ENCODE measurements at places on chromosomes 2 and 18.
A peak's percentile ranks its signal among the peaks of the same experiment; 100 is the strongest.

GRCh38 chr2:175887776-175888175 lies 114.3 kb downstream of the LNPK start:
- DNase-seq, result no peak

DNA sequence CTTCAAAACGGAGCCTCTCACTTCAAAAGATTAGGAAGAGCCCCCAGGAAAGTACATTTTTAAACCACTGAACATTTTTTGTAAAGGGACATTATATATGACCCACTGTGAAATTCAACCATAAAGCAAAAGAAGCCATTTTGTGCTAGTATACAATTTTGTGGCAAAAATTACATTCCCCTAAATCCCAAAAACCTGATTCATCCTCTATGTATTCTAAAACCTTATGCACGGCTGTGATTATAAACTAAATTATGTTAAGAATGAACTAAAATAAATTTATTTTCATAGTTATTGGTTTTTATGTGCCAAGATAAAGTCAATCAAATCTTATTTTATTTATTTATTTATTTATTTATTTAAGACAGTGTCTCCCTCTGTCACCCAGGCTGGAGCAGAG lies 48.5 kb downstream of the RTN4 start:
- DNase-seq, result no peak

DNA sequence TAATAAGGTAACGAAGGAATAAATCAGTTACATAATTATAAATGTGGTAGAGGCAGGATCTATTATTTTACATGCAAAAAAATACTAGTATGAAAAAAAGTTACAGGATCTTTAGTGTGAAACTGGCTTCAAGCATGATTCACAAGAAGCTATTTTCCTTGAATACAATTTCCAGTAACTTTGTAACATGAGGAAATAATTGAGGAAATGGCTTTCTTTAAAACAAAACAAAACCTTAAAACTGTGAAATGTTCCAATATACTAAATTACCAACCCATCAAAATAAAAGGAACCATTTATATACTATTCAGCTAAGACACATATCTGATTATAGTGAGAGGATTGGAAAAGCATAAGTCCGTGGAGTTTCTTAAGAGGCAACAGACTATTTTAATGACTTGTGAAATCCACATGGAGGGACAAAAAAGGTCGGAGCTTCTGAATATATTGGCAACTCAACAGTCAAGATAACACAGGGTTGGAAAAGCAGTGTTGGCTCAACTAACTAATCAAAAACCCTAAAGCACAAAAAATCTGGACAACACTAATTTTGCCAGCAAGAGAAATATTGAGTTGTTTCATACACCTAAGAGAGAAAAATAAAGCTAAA lies 10.6 kb downstream of the IRS1 start:
- DNase-seq, result no peak

GRCh38 chr18:80106482-80107051 lies 2.5 kb upstream of the ADNP2 start:
- peak; percentile 21 for DNase-seq

DNA sequence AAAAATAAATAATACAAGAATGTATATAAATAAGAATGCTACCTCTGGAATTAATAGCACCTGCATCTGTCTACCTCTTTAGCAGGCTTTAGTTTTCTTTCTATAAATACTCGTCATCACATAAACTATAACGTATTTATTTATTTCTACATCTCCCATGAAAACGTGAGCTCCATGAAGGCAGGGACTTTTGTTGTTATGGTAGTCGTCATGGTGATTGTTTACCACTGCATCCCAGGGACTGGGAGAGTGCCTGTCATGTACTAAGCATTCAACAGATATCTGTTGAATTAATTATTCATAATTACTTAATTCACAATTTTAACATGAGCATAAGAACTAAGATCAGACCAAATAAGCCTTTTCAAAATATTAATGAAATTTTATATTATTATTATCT lies 386.6 kb downstream of the NRXN1 start:
- no peak for DNase-seq

DNA sequence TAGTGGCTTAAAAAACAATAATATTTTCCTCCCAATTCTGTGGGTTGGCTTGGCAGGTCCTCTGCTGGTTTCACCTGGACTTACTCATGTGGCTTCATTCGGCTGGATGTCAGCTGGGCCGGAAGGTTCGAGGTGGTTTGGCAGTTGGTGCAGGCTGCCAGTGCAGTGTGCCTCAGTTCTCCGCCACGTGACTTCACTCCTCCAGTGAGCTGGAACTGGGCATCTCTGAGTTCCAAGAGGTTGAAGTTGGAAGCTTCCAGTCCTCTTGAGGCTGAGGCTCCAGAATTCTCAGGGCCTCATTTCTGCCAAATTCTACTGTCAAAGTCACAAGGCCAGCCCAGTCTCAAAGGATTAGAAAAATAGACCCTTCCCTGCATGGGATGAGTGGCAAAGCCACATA lies 83.4 kb upstream of the B3GNT7 start:
- DNase-seq, result peak; percentile 22

GRCh38 chr2:235639428-235639773 lies 145.6 kb downstream of the AGAP1 start:
- peak; percentile 93 for DNase-seq

DNA sequence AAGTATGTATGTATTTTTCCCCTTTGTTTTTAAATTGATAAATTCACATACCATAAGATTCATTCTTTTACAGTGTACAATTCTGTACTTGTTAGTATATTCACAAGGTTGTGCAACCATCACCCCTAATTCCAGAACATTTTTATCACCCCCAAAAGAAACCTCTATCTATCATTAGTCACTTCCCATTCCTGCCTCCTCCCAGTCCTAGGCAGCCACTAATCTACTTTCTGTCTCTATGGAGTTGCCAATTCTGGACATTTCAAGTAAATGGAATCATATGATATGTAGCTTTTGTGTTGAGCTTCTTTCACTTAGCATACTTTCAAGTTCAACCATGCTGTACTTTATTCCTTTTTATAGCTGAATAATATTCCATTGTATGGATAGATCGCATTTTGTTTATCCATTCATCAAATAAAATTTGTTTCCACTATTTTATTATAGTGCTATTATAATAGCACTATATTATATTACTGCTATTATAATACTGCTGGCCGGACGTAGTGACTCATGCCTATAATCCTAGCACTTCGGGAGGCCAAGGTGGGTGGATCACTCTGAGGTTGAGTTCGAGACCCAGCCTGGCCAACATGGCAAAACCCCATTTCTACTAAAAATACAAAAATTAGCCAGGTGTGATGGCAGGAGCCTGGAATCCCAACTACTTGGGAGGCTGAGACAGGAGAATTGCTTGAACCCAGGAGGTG lies 10.9 kb downstream of the STARD7 start:
- DNase-seq, result no peak

DNA sequence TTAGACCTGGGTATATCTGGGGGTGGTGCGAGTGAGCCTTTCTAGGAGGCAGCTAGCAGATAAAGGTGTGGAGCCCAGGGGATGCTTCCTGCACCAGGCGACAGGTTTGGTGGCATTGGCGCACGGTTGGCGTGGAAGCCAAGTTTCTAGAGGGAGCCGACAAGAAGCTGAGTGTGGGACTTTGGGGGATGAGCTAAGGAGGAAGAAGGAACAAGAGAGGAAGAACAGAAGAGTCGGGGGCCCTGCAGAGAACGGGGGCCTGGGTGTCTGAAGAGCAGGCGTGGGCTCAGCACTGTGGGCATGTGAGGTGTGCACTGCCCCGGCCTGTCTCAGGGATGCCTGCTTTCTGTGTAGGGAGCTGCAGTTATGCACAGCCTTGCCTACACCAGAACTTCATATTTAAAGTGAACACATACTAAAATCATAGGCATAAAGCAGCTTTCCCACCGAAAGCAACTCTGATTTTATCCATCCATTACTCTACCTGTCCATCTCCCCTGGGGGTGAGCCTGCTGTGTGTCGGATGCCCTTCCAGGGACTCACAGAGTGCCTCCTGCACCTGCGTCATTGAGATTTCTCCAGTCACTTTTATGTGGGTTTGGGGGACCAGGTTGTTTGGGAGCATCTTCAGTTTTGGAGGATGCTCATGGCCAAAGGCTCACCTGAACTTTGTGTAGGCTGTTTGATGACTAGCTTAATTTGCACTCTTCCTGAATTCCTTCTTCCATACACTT lies 149.7 kb downstream of the LDLRAD4 start:
- no peak for DNase-seq

DNA sequence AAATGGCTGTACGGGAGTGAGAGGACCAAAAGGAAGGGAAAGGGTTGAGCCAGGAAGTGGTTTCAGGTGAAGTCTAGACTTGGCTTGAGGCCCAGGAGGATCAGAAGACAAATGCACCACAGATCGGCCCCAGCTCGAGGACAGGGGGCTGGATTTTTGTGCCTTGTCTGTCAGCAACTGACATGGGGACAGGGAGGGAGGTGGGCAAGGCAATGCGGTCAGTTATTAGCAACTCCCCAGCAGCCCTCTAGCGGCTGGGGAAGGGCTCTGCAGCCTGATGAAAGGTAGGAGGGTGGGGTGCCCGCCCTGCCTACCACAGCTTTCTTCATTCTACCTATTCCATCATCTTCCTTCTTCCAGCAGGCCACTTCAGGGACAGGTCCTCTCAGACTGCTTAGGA lies 50.0 kb downstream of the CPO start:
- DNase-seq, result peak; percentile 44

- no peak for DNase-seq
Observed at GRCh38 chr2:212109217-212109616, 429.4 kb downstream of the ERBB4 start.

- no peak for DNase-seq
Observed at GRCh38 chr2:239047420-239047819, 199.5 kb downstream of the TWIST2 start.

GRCh38 chr18:74795751-74796150 lies 198.1 kb downstream of the ZNF407 start:
- no peak for DNase-seq

DNA sequence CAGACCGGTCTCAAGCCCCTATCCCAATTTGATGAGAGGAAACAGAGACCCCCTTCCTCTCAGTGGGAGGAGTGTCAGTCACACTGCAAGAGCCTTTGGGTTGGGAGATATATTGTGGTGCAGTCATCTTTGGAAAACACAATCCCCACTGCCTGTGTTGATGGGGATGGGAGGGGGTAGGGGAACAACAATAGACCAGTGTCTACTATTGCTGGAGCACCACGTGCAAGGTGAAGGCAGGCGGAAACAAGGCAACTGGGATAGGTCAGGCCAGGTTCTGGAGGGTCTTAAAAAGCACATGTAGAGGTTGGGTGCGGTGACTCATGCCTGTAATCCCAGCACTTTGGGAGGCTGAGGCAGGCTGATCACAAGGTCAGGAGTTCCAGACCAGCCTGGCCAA lies 127.9 kb downstream of the ZFP36L2 start:
- no peak for DNase-seq

DNA sequence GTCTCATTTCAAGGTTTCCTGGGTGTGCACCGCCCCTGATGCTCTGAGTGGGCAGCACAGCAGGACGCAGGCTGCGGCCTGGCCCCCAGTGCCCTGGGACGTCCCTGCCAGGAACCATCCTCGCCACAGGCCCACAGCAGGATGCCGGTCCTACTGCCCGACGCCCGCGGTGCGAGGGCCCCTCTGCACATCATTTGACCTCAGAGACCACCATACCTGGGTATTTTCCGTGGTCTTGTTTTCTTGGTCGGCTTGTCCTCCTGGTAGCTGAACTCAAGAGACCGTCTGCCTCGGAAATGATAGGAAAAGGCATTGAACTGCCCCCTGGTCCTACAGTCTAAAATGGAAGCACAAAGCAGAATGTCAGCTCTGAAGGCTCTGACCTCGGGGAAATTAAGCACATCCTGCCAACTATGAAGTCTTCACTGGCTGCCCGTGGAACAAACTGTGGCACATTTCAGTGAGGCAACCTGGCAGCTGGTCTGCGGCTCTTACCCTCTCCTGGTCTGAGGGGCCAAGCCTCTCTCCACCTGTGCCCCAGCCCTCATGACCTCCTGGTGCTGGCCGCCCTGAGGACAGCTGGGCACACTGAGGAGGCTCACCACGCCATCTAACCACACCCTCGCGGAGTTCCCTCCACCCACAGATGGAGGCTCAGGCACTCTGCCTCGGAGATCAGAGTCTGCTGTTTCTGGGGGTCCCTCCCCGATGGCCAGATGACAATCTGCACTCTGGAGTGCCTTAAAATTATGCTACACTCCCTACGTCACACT lies 105.0 kb downstream of the PXDN start:
- no peak for DNase-seq

DNA sequence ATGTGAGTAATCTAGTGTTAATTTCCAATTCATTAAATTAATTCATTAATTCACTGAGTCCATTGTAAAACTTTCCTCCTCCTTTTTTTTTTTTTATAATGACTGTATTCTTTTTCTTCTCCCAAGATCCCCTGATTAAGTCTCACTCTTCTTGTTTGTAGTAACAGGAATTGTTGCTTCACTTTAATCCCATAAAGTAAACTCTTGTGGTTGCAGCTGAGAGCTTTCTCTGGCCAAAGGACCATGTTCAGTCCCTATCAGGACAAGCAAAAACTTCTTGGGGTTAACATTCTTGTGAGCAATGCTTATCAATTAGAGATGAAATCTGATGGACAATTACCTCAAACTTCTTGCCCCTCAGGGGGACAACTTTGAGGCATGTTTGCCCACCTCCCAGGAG lies 400.2 kb upstream of the SPHKAP start:
- DNase-seq, result no peak
